ENCODE measurements at places on chromosomes 11 and 22.

DNA sequence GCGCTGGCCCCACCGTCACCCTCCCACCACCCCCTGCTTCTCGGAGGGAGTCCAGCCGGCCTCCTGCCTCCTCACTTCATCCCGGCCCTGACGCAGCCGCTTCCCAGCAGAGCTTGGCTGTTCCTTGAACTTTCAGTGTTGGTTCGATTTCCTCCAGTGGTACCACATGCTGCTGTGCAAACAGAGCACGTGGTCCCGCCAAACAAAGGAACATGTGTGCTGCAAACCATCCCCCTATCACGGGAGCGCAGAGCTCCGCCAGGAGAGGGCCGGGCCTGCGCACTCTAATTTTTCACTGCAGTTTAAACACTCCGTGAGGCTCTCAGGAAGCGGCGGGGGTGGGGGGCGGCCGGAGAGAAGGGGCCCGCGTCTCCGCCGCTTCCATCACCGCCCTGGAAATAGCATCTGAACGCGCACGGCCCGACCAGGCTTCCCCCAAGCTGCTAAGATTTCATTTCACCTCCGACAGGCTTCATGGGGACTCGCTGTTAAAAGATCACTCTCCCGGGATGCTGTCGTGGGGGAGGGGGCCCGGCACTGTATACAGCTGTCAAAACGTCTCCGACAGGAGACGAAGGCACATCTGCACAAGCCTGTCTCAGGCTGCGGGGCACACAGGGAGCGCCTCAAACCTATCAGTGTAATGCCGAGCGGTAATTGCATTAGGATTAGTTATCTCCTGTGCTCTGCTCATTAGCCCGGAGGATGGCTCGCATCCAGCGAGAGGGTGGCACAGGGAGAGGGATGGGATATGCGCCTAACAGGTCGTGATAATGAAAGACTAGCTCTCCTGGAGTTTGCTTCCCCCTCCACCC, 269.9 kb upstream of the SORL1-AS1 start:
- DNase-seq, result peak; percentile 43

DNA sequence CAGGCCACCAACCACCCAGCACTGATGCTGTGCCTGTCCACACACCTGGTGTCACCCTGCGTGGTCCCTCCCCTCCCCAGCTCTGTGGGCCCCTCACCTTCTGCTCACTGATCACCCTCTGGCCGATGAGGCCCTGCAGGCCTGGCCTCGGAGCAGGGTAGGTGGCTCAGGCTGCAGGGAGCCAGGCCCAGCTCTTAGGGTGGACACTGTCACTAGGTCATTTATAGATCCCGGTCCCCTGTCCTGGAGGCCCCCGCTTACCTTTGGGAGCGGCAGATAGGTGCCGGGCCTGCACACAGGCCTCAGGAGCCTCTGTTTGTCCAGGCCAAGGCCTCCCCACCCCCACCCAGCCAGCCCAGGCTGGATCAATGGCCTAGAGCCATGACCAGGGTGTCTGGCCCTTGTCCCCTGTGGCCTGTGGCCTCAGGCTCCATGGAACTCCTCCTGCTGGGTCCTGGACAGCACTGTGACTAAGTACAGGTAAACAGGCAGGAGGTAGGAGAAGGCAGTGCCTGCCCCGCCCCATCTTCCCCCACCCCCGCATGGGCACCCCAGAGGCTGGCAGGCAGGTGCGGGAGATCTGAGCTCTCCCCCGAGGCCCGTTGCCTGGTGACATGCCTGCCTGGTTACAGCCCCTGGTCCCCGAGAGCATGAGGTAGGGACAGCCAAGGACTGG, at the start of gene TMPRSS6:
TSS of gene TMPRSS6 (minus strand) at position 472 of the 676 bp plus-strand sequence. CDS start 6,296 bp downstream, outside the sequence.
- no peak for DNase-seq

DNA sequence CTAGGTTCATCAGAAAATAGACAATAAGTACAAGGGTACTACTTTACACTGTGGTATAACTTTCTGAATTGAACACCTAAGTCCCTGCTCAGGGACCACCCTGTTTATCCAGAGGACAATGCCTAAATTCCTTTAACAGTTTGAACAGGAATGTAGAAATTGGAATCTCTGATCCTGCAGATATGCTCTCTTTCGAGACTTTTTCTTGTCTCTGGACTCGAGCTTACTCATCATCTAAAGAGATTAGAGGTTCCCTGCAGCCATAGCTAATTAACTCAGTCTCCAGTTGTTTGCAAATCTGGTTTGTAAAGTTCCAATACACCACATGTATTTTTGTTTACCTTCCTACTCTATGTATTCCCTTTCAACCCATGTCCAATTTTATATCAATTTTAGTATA, 1.0 kb downstream of the HOATZ start:
- no peak for DNase-seq

DNA sequence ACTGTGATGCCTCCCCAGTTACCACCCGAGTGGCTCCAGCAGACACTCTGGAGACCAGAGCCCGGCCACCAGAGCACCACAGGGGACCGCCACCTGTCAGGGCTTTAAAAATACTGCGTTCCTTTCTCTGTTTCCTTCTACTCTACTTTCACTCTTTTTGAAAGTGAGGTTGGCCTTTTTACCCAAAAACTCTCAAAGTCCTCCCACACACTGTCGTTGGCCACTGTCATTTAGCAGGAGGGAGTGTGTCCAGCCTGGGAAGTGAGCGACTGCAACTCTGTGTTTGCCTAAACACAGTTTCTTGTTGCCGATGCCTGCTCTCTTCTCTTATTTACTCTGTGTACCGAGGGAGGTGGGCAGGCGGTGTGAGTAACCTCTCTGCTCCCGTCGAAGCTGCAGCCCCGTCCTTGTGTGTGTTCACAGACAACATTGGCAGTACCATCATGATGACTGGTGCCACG, 90.8 kb upstream of the CLDN5 start:
- no peak for DNase-seq

DNA sequence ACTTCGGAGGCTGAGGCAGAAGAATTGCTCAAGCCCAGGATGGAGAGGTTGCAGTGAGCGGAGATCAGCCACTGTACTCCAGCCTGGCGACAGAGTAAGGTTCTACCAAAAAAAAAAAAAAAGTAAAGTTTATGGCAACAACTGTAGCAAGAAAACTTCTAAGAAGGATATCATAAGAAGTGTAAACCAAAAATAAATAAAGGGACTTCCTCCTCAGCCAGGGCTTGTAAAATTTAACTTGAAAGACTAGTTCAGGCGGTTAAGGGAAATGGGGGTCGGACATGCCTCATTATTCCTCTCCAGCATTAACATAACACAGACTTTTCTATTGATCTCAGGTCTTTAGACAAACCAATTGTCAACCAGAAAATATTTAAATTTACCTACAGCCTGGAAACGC, 2.5 kb upstream of the OR5M11 start:
- DNase-seq, result no peak

GRCh38 chr11:80843266-80843974, 1402.6 kb upstream of the TENM4 start:
- DNase-seq, result no peak

DNA sequence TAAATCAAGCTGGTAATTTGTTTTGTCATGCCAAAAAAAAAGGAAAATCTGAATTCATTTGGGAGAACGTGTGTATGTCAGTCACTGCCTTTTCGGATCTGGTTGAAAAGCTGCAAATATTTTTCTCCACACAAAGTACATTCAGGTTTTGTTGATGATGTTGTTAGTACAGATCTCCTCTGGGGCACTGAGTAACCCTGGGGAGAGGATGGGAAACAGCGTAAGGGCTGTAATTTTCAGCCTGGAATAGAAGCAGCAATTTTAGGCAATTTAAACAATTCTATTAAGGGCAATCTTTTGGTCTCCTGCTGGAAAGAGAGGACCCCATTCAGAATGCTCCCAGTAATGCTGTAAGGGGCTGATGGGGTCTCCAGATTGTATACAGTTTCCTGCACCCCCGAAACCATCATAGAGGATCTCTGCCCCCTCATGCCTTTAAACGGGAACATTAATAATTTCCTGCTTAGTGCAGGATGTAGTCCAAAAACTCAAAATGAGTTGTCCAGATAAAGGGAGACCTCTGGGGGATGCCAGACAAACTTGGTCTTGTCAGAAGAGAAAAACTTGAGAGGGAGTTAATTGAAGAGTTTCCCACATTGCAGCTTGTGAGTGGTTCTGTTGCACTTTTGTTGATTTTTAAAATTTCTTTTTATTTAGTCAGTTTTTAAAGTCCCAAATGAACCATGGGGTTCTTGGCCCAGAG, 132.3 kb downstream of the COMMD9 start:
- DNase-seq, result no peak

DNA sequence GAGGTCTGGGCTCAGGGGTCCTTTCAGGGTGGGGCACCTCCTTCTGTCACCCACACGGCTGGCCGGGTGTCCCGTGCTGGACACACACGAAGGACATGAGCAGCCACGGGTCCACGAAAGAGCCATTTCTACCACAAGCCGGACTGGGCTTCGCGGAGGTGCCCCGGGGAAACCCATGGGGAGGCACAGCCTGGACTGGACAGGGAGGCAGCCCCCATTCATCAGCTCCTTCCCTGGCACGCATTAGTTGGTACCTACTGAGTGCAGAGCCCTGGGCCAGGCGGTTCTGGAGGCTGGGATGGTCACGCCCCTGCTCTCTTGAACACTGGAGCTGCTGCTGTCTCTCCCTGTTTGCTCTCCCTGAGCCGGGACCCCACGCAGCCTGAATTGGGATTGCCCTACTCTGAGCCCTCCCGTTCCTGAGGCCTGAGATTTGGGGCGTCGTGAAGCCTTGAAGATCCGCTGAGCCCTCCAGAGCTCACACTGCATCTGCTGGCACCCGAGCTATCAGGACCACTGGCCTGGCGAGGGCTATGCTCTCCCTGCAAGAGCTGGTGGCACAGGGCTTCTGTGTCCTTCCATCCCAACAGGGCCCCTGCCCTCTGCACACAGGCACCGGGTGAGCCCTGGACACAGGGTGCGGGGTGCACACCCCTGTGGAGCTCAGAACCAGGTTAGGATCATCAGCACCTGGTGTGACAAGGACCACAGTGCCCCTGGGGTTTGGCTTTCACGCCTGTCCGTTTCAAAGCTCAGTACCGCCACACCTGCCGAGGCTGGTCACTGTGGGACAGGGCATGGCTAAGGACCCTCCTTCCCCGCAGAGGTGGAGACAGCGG, 84.6 kb downstream of the MYEOV start:
- no peak for DNase-seq

- DNase-seq, result no peak
Measured at GRCh38 chr11:61911701-61912529, 5.5 kb downstream of the RAB3IL1 start.

DNA sequence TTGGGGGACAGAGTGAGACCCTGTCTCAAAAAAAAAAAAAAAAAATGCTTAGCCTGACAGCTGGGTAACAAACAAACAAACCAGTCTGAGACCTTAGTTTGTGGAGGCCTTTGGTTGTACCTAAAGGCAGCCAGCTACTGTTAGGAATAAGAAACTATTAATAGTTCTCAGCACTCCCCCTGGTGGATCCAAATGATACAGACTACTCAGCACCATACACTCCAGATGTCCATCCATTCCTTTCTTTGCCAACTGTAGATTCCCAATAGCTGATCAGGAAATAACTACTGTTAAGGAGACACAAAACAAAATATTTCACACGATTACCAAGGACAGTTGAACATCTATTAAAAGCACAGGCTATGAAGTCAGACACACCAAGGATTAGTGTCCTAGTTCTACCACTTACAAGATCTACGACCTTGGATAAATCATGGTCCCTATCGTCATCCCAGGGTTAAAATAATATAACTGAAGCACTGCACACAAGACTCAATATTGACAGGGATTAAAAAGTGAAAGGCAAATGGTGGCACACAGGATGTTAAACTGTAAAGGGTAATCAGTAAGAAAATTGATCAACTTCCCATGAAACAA, 17.2 kb downstream of the CLDN25 start:
- no peak for DNase-seq
